ENCODE measurements at places on chromosomes 11 and 22. TPM values are rescaled to one million over a fixed set of nuclear protein-coding genes. Genes with fewer than 3 reads are reported as not detected.
A peak's percentile ranks its signal among the peaks of the same experiment; 100 is the strongest.

Gene IL18
- 4.2 TPM for total RNA-seq

DNA sequence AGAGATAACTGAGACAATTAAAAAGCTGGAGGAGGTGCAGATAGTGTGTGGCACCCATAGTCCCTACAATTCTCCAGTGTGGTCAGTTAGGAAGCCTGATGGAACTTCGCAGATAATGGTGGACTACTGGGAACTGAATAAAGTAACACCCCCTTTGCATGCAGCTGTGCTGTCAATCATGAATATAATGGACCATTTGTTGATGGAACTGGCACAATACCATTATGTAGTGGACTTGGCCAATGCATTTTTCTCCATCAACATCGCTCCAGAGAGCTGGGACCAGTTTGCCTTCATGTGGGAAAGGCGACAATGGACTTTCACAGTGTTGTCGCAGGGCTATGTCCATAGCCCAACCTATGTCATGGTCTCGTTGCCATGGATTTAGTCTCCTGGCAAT, 324.2 kb downstream of the TMEM135 start:
- DNase-seq: no peak

DNA sequence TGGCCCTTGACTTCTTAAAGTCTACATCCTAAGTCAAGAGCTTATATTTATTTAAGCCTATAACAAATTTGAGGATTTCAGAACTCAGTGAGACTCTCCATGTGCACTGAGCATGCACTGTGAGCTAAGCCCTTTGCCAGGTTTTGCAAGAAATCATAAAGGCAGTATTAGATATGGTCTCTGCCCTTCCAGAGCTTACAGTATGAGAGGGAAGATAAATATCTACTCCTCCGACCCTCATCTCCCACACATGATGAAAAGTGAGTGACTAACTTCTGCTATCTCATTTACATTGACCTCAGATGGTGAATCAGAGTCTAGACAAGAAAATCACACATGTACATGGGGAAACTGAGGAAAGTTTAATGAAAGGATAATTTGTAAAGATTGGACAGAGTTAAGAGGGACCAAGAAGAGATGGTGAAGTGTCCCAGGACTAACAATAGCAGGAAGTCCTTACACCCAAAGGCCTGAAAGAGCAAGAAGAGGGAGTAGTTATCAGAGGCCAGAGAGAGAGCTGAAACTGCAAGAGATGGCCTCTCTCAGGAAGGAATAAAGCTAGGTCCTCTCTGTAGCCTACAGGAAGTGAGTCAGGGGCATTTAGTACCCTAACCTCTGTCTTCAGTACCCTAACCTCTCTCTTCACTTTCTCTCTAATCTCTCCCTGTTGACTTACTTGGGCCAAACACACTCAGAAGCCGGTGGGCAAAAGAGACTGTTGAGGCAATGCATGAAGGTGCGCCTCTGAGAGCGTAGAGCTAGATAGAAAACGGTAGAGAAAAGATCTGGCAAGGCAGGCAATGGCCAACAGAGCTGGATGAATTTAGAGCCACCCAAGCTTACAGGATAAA, 23.0 kb upstream of the BLID start:
- DNase-seq: no peak

DNA sequence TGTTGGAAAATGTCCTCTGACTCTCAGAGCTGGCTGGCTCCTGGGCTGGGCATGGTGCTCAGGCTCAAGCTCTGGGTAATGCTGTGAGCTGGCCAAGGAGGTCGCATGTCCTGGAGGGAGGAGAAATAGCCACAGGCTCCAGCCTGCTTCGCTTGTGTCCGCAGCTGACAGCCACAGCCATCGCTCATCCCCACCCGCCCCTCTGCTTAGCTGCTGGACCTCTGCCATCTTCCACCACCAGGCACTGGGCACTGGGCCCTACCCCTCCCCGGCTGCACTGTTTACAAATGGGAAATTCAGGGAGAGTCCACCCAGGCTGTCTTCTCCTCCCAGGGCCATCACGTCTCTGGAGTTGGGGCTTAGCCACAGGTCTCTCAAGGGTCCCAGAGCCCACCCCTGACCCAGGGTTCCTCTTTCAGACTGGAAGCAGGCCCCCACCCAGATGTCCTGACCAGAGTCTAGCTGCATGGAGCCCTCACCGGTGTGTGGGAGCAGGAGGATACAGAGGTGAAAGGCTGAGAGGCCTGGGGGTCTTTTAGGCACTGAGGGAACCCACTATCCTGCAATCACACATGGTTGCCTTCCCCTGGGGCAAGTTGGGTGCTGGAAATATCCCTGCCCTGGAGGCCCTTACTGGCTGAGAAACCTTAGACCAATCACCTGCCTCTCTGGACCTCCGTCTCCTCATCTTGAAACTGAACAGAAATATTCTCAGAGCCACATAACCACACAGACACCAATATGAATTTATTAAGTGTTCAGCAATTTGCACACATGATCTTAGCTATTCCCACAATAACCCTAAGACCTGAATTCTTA, 62.7 kb downstream of the CD82 start:
- peak; percentile 84 for DNase-seq

Gene SCGB1A1
- total RNA-seq: not detected

Gene OR9I1
- not detected for total RNA-seq

GRCh38 chr11:91730057-91730456, 494.6 kb upstream of the FAT3 start:
- no peak for DNase-seq

Gene TMEM126B
- 52.1 TPM for total RNA-seq

DNA sequence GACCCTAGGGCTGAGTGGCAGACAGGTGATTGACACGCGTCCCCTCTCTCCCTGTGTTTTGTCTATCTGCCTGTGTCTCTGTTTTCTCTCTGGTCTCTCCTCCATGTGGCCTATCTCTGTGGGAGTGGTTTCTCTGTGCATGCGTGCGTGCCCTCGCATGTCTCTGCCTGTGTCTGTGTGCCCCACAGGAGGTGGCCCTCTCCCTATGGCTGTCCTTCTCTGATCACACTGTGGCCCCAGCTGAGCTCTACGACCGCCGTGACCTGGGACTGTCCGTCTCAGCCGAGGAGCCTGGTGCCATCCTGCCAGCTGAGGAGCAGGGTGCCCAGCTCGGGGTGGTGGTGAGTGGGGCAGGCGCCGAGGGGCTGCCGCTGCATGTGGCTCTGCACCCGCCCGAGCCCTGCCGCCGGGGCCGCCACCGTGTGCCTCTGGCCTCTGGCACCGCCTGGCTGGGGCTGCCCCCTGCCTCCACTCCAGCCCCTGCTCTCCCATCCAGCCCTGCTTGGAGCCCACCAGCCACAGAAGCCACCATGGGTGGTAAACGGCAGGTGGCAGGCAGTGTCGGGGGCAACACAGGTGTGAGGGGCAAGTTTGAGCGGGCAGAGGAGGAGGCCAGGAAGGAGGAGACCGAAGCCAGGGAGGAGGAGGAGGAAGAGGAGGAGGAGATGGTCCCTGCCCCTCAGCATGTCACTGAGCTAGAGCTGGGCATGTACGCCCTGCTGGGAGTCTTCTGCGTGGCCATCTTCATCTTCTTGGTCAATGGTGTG, 11.6 kb downstream of the TMEM132A start:
- DNase-seq: no peak

DNA sequence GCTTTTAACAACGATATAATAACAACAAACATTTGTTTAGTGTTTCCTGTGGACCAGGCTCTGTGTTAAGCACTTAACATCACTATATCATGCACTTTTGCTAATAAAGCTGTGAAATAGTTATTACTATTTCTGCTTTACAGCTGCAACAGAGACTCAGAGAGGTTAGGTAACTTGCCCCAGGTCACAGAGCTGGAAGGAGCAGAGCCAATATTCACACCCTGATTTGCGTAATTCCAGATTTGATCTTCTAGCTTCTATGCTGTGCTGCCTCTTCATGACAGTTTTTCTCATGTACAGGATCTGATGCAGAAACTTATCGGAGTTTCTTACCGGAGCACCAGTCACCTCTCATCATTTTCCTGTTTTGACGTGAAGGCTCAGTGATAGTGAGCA, 33.6 kb upstream of the EHF start:
- DNase-seq: no peak

Gene APOBEC3G
- 6.7 TPM for total RNA-seq

DNA sequence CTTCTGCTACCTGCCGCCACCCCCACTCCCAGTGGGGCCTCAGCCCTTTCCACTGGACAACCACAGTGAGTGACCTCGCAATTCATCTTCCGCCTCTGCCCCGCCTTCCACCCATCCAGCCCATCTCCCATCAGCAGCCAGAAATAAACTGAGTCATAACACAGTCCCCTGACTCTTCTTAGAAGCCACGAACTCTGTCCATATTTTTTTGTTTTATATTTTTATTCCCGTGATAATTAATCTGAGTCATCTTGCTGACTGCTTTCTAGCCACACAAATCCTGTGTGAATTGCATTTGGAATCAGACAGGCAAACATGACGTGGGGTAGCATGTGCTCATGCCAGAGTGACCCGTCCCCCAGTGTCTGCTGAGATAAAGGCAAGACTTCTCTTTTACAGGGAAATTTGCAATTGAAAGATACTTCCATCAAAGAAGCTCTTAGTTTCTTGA, 7.0 kb downstream of the FADD start:
- DNase-seq: peak; percentile 43

Gene ARHGAP42
- 6.8 TPM for total RNA-seq

- no peak for DNase-seq
Measured at GRCh38 chr11:8834379-8834778, 76.6 kb upstream of the AKIP1 start.

- peak; percentile 77 for DNase-seq
Measured at GRCh38 chr22:46619830-46620501, at the start of gene GRAMD4. Gene GRAMD4, plus strand, starts transcription at chr22:46620386. Its CDS starts 6,414 bp downstream, at chr22:46626800.

DNA sequence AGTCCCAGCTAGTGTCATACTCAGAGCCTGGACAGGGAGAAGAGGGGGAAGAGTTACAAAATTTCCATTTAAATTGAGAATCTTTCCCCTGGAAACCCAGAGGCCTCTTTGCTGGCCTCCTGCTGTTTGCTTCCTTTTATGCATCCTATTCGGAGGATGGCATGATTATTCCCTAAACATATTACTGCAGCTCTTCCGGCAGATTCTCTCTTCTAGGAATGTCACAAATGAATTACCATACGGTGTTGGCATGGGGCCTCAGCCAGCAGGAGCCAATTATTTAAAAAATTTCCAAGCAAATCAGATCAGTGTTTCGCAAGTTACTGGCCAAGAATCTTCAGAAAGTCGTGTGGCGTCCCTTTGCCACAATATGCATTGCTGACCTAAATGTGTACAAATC, 326.7 kb upstream of the NCAM1 start:
- DNase-seq: no peak

- DNase-seq: peak; percentile 76
Measured at GRCh38 chr22:46803031-46803880, 40.8 kb downstream of the TBC1D22A start.

Gene CATSPERZ
- not detected for total RNA-seq

GRCh38 chr11:36394056-36394455, 98.0 kb downstream of the PRR5L start:
- DNase-seq: no peak

- no peak for DNase-seq
Measured at GRCh38 chr11:30314625-30315024, 8.3 kb upstream of the ARL14EP start.

DNA sequence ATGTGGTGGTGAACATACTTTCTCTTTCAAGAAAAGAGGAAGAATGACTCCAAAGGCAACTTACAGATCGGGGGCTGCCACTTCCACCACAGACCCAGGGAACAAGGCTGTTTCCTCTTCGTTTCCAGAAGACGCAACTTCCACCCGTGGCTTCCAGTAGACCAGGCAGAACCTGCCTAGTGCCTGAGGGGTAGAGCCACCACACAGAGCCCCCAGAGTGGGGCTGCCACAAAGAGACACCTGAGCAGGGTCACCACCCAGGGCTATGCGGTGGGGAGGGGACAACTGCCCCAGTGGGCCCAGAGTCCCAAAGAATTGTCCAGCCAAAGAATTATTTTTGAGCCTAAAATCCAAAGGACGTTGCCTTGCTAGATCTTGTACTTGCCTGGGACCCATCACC, 16.7 kb upstream of the PHF21B start:
- no peak for DNase-seq

Gene SLC5A12
- 12.1 TPM for total RNA-seq

GRCh38 chr11:66720899-66721470, 8.0 kb downstream of the SPTBN2 start:
- no peak for DNase-seq

GRCh38 chr22:22870577-22871404, 16.8 kb upstream of the IGLL5 start:
- no peak for DNase-seq

- DNase-seq: no peak
Measured at GRCh38 chr11:61162092-61162941, 1.1 kb upstream of the VPS37C start.

DNA sequence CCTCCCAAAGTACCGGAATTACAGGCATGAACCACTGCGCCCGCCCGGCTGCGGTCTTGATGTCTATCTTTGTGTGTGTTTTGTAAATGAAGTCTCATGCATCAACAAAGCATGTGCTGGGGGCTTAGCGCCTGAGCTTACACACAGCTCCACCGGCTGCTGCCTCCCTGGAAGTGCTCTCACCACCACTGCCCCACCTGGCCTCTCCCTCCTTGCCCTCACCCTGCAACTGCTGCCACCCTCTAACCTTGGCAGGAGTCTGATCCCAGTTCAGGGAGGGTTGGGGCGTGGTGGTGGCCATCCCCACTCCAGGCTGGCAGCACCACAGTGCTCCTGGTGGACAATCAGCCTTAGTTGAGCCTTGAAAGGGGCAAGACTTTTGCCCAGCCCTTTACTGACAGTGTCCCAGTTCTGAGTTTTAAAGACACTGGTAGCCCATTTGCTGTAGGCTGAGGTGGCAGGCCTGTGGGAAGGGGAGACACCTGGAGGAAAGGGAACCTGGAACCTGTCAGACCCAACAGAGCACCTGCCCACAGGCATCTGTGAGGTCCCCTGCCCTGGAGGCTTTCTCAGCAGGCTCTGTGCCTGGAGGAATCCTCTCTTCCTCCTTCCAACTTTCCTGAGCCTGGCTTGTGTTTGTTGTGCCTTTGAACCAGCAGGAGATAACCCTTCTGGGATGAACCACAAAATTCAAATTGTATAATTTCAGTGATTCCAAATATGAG, 42.4 kb upstream of the WEE1 start:
- DNase-seq: no peak

GRCh38 chr11:47899801-47900200, 51.7 kb upstream of the NUP160 start:
- no peak for DNase-seq

Gene DBX1
- total RNA-seq: not detected

DNA sequence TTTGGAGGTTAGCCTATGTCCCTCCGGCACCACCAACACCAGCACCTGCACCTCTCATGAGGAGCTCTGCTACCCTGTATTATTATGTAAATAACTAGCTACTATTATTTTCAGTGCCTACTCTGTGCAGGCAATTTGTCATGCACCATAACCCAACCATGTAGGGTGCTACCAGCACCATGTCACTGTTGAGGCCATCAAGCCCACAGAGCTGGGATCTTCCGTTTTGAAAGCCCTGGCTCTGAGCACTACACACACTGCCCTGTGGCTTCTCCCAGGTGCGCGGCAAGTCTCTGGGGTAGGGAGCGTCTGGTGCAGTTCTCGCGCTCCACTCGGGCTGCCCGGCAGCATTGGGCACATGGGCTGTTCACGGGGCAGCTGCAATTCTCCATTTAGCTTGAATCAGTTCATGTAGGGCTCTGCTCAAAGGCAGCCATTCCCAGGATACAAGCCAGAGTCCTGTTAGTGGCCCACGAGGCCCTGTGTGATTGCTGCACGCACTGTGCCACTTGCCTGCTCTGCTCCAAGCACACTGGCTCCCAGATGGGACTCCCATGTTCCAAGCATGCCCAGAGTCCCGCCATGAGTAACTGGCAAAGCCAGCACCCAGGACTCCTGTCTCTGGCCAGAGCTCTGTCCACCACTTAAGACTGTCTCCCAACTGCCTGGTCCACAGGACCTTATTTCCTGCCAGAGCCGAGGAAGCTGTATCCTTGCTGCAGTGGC, 42.5 kb upstream of the CDON start:
- DNase-seq: no peak

Gene FGF4
- total RNA-seq: not detected

- no peak for DNase-seq
Measured at GRCh38 chr22:45842291-45842991, 134.5 kb downstream of the WNT7B start.

All from right cardiac atrium (tissue), 5 donors.